Activated T-helper 1 cell treated with anti-CD3 and anti-CD28 coated beads, Interleukin-2, amount 50 U/mL, for 16 hours (primary cell): ENCODE measurements at places on chromosomes 12 and 14.

DNA sequence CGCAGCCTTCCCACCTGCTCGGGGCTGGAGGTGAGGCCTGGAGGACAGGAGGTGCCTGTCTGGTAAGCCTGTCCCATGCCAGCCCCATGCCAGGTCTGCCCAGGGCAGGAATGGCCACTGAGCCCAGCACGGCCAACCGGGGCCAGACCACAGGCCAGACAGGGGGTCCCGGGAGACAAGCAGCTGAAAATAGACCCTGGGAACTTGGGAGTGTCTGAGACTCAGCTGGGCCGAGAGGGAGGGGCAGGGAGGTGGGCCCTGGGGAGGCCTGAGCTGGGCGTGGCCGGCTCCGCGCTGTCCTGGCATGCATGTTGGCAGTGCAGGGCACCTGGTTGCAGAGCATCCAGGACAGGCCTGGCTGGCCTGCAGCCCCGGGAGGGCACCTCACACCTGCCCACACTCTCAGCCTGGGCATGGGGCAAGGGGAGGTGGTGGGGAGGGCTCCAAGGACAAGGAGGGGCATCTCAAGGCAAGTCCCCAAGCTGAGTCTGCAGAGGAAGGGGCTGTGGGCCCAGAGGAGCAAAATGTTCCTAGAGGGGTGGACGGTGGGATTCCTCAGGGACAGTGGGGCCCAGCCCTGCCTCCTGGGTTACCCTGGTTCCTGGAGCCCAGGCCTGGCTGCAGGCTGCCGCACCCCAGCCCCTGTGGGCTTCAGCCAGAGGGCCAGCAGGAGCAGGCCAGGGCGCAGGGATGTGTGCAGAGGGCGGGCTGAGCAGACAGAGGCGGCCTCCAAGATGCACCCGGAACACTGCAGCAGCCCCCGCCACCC, 3.2 kb upstream of the CRIP1 start:
- DNase-seq = no peak

DNA sequence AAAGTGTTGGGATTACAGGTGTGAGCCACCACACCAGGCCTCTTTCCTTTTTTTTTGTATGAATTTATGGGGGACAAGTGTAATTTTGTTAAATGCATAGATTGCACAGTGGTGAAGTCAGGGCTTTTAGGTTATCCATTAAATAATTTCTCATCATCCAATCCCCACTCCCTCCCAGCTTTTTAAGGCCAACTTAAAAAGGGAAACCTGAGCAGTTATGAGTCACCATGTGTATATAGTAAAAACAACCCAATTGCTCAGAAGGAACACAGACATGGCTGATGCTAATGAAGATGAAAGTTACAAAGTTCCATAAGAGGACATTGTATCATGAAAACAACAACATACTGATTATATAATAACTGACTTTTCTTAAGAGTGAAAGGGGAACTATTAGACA, 25.6 kb upstream of the ARID2 start:
- DNase-seq = no peak

DNA sequence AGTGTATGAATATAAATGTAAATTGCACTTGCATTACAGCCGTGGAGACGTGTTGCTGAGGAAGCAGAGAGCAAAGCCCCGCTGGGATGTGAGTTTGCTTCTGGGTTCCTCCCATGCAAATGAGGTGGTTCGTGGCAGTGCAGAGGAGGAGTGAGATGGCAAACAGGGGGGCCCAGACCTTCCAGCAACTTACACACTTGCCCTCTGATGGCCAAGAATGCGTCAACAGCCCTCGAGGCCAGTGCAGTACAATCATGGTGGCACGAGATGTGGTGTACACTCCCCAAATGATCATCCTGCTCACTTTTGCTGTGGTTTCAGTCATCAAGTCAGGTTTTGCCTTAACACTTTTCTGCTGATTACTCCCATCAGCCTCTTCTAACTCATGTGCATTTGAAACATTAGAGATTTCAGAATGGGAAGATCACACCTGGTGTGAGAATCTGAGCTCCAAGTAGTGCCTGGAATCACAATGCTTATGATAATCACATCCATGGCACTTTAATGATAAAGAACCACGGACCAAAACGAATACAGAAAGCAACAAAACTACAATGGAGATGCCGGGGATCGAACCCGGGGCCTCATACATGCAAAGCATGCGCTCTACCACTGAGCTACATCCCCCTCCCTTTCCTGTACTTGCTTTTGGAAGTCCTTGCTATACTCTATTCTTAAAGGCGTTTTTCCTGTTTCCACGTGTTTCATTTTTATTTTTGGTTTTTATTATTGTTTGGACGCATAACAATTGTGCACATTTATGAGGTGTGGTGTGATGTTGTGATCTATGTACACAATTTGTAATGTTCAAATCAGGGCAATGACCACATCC, 7.0 kb upstream of the UBC start:
- DNase-seq = peak; percentile 65

DNA sequence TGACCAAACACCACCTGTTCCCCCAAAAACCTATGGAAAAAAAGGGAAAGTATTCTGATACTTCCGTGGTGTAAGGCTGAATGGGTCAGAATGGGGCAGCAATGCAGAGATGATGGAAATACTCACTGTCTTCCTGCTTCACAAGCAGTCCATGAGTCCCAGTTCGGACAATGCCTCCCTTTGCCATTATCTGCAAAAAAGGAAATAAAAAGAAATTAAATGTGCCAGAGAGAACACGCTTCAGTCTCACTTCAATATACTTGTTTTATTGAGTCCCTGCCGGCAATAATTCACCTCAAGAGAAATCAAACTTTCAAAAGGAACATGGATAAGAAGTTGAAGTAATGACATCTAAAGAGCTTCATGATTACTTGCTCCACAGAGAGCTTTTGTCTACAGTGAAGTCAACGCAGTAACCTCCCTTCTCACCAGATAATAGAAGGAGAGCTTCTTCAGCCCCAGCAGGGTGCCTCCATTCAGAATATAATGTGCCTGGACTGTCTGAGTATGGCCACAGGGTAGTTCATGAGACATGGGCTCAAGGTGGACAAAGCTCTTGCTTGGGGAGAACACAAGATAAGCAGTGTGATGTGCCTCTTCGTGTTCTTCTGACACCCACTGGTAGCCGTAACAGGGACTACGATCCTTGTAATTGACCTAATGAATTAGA, 14.6 kb downstream of the A2M start:
- no peak for DNase-seq

DNA sequence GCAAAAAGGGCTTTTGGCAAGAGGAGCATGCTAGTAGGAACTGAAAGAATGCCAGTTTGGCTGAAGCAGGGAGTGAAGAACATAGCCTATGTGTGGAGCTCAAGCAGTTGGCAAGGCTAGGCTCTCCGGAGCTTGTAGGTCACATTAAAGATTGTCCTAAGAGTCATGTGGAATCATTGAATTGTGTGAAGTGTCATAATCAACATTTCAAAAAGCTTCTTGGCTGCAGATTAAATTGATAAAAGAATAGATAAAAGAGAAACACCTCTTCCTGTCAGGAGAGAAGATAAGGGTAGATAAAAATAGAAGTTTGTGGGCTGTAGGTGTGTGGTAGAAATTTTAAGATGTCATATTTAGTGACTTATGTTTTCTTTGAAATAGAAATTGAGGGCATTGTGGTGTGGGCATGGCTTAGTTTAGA, 36.1 kb downstream of the CPSF6 start:
- no peak for DNase-seq

DNA sequence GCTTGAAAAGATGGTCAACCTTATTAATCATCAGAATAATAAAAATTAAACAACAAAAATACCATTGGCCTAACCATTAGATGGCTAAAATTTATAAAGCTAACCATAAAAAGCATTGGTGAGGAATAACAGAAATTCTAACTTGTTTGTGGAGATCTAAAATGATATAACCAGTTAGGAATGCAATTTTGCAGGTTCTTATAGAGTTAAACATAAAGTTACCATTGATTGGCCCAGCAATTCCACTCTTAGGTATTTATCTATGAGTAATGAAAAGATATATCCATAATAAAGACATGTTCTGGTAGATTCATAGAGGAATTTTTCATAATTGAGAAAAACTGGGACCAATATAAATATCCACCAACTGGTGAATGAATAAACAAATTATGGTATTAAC, 1098.6 kb downstream of the FSCB start:
- DNase-seq = no peak
